ENCODE measurements at places on chromosomes 6 and 20.

- DNase-seq, result no peak
Measured at GRCh38 chr6:76247527-76247926, 175.1 kb upstream of the IMPG1 start.

DNA sequence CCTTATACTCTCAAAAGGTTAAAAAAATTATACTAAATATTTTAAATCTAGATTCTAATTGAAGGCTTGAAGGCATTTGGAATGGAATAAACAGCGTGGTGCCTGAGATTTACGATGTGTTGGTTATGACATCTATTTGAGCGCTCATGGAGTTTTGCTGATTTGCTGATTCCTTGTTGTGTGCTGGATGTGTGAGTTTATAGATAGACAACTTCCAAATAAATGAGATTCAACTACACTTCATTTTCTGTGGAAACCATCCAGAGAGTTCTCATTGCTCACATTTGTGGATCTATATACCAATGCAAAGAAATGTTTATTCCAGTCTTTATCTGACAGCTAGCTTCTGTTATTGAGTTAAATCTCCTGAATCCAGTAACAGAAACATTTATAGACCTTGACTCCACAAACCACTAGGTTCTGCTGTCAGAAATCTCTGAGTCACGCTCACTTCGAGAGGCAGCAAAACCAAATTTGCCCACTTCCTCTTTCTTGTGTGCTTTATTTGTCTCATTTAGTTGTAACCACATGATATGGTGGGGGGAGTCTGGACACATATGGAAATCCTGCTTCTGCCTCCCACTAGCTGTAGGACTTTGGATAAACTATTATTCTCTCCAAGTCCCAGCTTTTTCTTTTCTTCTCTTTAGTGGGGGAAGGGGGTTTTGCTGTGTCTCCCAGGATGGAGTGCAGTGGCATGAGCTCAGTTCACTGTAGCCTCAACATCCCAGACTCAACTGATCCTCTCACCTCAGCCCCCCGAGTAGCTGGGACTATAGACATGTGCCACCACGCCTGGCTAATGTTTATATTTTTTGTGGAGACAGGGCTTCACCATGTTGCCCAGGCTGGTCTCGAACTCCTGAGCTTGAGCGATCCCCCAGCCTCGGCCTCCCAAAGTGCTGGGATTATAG is 54.5 kb downstream of the IPCEF1 start:
- DNase-seq, result no peak

- DNase-seq, result no peak
Measured at GRCh38 chr20:24102749-24103333, 114.3 kb upstream of the GGTLC1 start.

DNA sequence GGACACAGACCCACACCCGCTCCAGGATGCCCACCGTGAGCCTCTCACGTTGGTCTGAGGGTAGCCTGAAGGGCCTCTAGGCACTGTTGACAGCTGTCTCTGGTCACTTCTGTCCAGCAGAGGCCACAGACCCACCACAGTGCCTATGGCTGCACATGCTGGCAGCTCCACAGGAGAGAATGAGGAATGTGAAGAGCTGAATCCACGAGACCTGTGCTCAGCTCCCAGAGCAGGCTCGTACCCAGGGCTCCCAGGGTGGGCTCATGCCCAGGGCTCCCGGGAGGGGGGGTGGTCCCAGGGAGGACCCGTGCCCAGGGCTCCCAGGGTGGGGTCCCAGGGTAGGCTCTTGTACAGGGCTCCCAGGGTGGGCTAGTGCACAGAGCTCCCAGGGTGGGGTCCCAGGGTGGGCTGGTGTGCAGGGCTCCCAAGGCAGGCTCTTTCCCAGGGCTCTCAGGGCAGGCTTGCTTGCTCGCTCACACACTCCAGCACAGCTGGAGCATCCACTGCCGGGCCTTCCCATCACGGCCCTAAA is 201.0 kb downstream of the SYNDIG1 start:
- DNase-seq, result no peak
